Fibroblast of skin of left biceps (primary cell): ENCODE measurements at places on chromosomes 7 and 10.

- DNase-seq = peak; percentile 98
Measured at GRCh38 chr10:78805176-78805575, 263.6 kb upstream of the ZMIZ1 start.

- DNase-seq = no peak
Measured at GRCh38 chr10:91049296-91049987, 128.6 kb upstream of the ANKRD1 start.

DNA sequence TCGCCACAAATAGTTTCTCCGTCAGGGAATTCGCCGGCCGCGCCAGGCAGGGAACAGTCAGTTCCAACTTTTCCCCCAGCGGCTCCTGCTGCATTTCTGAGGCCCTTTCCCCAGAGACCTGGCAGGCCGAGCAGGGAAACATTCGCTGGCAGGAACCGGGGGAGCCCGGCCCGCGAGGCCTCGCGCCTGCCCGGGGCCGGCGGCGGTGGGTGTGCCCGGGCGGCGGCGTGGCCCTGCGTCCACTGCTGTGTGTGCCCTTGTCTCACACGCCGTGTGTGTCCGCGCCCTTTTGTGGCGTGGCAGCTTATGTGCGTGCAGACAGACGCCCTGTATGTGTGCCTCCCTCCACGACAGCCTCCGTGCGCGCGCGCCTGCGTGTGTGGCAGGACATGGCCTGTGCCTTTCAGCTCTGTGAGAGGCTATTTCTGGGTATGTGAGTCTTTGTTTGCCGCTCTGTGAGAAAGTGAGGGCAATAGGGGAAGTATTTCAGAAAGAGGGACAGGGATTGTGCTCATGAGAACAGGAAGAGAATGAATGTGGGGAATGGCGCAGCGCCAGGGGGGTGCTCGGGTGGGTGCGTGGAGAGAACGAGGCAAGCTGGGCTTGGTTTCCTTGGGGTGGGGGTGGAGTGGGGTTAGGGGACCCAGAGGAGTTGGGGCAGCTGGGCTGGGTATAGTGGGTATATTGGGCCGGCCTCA lies 689 bp upstream of the SMARCD3 start:
- DNase-seq = peak; percentile 11

- DNase-seq = no peak
Measured at GRCh38 chr7:50220273-50220672, 84.2 kb upstream of the IKZF1 start.

GRCh38 chr10:119522747-119523426 lies 19.6 kb downstream of the RGS10 start:
- DNase-seq = no peak

DNA sequence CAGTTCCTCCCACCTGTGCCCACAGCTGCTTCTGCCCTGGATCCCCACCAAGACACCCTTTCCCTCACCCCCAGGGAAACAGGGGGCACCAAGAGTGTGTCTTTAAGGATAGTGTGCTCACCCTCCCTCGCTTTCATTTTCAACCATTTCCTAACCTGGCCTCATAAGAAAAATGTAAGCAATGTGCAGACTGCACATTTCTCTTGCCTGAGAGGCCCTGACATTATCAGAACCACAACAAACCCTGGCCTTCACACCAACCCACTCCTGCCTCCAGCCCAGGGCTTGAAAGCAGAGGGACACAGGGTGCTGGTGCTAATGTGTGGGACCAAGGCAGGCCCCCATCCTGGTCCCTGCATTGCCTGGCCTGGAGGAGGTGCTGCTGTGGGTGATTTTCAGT lies 11.0 kb upstream of the IMPDH1 start:
- no peak for DNase-seq

- DNase-seq = no peak
Measured at GRCh38 chr7:1494447-1494846, 9.7 kb downstream of the INTS1 start.

- no peak for DNase-seq
Measured at GRCh38 chr7:130385600-130386066, 5.3 kb downstream of the CPA1 start.

GRCh38 chr10:102285133-102285532 lies 39.8 kb downstream of the GBF1 start:
- DNase-seq = no peak

GRCh38 chr7:55242613-55243012 lies 122.5 kb upstream of the LANCL2 start:
- DNase-seq = no peak
